ENCODE measurements at places on chromosomes 16 and 17.

DNA sequence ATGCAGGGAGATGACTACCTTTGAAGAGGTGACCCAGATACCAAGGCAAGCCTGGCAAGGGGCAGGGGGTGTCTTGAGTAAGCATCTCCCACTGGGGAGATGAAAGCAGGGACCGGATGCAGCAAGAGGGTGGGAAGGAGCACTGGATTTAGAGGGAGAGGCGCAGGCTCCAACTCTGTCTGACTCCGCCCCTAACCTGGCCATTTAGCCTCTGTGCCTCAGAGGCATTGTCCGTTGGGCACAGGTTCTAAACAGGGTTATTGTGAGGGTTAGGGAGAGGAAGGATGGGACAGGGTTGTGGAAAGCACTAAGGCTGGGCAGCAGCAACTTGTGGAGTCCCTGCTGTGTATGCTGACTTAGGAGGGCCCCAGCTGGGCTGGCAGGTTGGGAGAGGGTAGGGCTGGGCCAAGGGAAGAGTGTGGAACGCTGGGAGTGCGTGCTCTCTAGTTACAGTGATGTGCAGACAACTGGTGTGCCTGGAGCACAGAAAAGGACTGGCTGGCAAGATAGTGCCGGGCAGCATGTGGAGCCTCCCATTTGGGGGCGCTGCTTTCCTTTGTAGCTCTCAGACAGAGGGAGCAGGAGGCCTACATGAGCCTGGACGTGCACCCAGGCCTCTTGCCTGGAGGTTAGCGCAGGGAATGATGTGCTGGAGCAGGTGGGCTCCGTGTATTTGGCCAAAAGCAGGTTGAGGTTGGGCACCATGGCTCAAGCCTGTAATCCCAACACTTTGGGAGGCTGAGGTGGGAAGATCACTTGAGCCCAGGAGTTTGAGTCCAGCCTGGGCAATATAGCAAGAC, 26.2 kb downstream of the TBX2 start:
- DNase-seq: no peak

- no peak for DNase-seq
Measured at GRCh38 chr17:5931616-5932015, 138.6 kb upstream of the WSCD1 start.

DNA sequence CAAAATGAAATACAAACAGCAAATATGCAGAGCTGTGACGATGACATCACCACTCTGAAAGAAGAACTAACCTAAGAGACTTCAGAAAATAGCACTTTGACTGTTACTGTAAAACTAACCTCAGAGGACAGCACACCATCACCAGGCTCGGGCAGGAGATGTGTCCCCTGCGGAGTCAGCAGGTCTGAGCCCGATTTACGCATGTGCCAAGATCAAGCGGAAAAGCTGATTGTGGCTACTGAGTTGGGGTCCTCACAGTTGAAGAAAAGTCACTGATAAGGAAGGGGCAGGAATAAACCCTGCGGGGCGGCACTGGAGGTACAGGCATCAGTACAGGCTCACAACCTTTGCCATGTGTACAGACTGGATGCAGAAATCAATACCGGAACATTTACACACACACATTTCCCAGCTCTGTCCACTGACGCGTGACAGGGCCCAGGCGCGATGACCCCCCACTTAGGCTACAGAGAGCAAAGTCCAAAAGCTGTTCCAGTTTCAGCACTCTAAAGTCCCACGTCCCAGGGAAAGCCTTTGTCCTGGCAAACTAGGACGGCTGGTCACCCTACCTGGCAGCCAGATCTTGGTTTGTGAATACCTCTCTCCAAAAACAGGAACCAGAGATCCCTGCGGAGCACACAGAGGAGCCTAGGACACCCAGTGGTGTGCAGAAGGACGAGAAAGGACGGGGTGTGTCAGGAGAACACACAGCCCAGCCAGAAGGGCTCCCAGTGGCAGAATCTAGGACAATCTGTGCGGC, 21.5 kb downstream of the TRAP1 start:
- DNase-seq: peak; percentile 36

DNA sequence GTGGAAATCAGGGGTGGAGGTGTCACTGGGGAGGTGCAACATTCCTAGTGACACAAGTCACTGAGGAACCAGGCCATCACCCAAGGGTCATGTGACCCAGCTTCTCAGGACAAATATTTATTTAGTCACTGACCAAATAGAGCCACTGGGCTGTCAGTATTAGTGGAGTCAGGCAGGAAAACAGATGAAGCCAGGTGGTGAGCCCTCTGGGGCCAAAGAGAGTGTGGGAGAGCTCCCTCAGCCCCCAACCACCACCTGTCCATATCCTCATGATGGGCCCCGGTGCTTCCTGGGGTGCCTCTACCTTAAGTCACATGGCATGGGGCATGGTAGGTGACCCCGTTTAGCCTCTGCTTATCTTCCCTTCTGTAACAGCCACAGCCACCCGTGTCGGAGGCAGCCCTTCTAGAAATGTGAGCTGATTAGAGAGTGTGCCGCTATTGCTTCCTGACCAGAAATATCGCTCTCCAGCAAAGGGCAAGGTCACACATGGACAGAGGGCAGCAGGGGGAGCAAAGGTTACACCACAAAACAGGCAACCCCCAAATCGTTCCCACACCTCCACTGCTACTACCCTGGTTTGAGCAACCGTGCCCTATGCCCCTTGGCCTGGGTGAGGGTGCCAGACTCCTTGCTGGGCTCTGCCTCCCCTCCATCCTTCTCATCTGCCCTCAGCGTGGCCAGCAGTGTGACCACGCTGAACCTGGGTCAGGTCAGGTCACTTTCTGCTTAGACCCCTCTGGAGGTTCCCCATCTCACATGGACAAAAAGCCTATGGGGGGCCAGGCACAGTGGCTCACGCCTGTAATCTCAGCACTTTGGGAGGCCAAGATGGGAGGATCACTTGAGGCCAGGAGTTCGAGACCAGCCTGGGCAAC, 8.6 kb upstream of the AKTIP start:
- no peak for DNase-seq

DNA sequence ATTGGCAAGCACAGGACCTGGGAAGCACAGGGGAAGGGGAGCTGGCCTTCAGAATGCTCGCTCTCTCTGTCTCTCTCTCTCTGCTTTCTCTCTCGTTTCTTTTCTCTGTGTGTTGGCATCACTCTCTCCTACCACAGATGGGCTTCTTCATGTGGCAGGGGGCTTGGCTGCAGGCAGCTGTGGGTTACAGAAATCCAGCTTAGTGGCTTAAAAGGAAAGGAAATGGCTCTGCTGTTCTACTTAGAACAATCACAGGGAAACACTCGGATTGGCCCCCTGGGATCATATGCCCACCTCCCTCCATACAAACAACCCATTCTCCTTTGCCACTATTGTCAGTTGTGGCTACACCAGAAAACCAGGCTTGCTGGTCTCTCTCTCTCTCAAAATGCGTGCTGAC, 20.4 kb downstream of the TBX2 start:
- DNase-seq: no peak

GRCh38 chr17:60039847-60040442, 38.8 kb downstream of the HEATR6 start:
- DNase-seq: no peak

DNA sequence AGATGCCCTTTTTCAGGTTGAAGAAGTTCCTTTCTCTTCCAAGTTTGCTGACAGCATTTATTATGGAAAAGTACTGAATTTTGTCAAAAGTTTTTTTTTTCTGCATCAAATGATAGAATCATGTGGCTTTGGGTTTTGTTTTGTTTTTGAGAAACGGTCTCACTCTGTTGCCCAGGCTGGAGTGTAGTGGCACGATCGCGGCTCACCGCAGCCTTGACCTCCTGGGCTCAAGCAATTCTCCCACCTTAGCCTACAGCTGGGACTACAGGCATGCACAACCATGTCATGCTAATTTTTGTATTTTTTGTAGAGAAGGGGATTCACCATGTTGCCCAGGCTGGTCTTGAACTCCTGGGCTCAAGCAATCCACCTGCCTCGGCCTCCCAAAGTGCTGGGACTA, 7.3 kb downstream of the CMTM4 start:
- DNase-seq: no peak

GRCh38 chr16:30187971-30188561, 4.7 kb downstream of the CORO1A start:
- DNase-seq: no peak

- DNase-seq: no peak
Measured at GRCh38 chr16:79691007-79691406, 90.5 kb upstream of the MAF start.

- DNase-seq: no peak
Measured at GRCh38 chr17:50407921-50408320, 10.6 kb upstream of the LRRC59 start.

- no peak for DNase-seq
Measured at GRCh38 chr17:52110923-52111581, 47.5 kb downstream of the CA10 start.

DNA sequence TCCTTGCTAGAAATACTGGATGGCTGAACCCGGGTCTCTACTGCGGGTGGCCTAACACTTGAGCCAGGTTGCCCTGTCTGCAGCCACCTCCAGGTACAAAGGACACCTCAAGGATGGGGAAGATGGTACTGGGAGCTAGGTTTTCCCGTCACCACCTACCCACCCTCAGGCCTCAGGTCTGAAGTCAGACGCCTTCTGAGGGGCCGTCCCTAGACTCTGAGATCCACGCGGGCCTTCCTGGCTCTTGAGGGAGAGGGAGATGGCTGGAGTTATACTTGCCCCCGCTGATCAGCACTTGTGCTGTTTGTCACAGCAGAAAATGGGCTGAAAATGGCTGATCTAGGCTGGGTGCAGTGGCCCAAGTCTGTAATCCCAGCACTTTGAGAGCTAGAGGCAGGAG, 10.6 kb downstream of the TRPV3 start:
- no peak for DNase-seq

DNA sequence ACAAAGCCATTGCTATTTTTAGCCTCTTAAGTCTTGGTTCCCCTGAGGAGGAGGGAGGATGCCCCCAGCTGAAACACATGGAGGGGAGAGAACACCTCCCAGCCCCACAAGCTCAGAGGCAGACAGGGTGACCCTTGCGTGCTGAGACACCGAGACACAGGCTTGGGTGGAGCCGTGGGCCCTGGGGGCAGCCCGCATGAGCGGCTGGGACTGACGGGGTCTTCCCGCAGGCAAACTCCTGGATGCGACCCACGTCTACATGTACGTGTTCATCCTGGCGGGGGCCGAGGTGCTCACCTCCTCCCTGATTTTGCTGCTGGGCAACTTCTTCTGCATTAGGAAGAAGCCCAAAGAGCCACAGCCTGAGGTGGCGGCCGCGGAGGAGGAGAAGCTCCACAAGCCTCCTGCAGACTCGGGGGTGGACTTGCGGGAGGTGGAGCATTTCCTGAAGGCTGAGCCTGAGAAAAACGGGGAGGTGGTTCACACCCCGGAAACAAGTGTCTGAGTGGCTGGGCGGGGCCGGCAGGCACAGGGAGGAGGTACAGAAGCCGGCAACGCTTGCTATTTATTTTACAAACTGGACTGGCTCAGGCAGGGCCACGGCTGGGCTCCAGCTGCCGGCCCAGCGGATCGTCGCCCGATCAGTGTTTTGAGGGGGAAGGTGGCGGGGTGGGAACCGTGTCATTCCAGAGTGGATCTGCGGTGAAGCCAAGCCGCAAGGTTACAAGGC, 9.8 kb downstream of the SLC16A3 start:
- no peak for DNase-seq

GRCh38 chr16:69350536-69351133, 951 bp downstream of the TMED6 start:
- DNase-seq: no peak

DNA sequence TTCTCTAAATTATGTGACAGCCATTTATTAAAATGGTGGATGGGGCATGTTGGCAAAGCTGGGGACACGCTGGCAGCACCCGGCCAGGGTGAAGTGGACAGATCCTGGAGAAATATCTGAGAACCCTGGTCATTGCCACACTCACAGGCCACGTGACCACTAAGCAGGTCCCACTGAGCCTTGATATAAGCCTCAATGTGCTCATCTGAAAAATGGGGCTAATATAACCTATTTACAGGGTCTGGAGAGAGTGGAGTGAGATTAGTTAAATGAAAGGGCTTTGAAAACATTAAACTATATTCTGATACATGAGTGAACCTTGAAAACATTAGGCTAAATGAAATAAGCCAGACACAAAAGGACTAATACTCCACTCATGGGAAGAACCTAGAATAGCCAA, 108.9 kb downstream of the RBFOX3 start:
- no peak for DNase-seq

- DNase-seq: no peak
Measured at GRCh38 chr16:2976673-2977072, 3.6 kb downstream of the PKMYT1 start.

DNA sequence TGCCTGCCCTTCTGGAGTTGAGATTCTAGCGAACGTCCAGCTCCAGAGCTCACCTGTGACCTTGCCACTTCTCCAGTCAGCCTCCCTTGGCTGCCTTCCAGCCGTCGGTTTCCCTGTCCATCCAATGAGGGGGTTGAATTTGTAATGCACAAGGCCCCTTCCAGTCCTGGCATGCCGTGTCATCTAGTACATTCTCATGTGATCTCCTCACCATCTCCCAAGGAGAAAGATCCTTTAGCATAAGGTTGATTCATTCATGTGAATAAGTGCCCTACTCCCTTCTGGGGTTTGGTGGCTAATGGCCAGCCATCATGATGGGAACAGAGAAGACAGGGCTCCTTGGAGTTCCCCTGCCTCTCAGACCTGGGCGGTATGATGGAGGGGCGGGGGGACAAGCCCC, 18.9 kb upstream of the ABCC3 start:
- no peak for DNase-seq

GRCh38 chr17:72134608-72135394, 14.0 kb downstream of the SOX9 start:
- peak; percentile 87 for DNase-seq

GRCh38 chr17:35312790-35313711, 60.4 kb downstream of the SLFN11 start:
- DNase-seq: peak; percentile 32

DNA sequence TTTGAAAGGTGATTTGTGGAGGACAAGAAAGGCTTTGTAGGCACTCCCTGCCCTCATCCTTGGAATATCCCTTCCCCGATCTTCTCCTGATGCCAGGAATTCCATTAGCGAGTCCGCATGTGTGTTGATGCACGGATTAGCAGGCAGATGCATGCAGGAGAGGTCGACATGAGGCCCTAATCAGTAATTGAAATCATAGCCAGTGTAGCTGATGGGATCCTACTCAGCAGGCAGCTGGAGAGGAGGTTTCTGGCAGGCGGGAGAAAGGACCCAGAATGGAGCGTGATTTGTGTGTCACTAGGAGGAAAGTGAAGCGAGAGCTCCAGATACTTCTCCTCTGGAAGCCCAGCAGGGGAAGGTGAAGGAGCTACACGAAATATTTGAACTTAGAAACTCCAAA, 196.3 kb upstream of the CDH11 start:
- no peak for DNase-seq

DNA sequence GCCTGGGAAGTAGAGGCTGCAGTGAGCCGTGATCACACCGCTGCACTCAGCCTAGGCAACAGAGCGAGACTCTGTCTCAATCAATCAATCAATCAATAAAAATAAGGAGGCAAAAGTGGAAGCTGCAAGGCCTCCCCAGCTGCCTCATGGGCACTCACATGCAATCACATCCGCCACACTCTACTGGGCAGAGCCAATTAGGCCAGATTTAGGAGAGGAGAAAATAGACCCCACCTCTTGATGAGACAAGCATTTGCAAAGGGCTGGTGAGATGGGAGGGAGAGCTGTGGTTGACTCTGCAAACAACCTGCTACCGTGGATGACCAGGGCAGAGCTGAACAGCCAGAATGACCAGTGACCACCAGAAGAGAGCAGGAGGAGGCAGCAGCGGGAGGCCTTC, 14.7 kb upstream of the GSG1L start:
- no peak for DNase-seq
